ENCODE measurements at places on chromosomes 13 and 19.

DNA sequence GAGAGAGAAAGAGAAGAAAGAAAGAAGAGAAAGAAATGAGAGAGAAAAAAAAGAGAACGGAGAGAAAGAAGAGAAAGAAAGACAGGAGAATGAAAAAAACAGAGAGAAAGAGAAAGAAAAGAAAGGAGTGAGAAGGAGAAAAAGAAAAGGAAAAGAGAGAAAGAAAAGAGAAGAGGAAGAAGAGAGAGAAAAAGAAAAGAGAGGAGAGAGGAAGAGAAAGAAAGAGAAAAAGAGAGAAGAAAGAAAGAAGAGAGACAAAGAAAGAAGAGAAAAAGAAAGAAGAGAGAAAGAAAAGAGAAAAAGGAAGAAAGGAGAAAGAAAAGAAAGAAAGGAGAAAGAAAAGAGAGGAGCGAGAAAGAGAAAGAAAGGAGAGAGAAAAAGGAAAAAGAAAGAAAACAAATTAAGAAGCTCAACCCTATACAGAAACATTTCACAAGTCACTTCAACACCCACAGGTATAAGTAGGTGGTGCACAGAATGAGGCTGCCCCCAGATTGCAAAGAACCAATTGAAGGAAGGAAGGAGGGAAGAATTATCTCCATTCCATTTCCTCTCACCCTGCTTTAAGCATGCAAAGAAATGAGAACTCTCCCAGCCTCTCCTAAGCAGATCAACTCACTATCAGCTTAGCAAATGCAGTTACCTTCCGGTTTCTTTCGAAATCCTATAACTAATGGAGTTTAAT, 98.8 kb upstream of the CACNA1A start:
- DNase-seq = no peak

- DNase-seq = no peak
Observed at GRCh38 chr13:80256352-80256932, 84.5 kb downstream of the SPRY2 start.

- DNase-seq = no peak
Observed at GRCh38 chr19:47564081-47564480, 8.9 kb downstream of the ZNF541 start.

DNA sequence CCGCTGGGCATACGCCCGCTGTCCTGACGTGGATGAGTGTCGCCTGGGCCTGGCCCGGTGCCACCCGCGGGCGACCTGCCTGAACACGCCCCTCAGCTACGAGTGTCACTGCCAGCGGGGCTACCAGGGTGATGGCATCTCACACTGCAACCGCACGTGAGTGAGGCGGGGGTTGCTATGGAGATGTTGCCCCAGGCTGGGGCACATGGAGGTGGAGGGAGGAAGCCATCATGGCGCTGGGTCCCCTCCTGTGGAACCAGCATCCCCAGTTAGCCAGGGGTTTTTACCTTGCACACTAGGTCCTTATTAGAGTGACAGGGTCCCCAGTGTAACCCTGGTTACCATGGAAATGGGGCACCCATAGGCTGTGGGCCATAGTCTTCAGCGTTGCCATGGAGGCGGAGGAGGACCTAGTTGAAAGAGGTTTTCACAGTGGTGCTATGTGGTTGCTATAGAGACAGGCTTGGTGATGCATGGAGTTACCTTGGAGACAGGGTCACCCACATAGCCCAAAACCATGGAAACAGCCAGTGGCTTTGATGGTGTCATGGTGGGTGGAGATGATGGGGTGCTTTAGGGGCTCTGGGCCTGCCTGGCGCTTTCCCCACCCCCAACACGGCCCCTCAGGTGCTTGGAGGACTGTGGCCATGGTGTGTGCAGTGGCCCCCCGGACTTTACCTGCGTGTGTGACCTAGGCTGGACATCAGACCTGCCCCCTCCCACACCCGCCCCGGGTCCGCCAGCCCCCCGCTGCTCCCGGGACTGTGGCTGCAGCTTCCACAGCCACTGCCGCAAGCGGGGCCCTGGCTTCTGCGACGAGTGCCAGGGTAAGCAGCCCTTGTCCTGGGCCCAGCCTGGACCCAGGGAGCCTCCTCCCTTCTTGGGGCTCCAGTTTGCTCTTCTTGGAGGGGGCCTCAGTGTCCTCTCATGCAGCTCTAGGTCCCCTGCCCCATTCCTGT, 27.1 kb downstream of the MEGF8 start:
- no peak for DNase-seq

DNA sequence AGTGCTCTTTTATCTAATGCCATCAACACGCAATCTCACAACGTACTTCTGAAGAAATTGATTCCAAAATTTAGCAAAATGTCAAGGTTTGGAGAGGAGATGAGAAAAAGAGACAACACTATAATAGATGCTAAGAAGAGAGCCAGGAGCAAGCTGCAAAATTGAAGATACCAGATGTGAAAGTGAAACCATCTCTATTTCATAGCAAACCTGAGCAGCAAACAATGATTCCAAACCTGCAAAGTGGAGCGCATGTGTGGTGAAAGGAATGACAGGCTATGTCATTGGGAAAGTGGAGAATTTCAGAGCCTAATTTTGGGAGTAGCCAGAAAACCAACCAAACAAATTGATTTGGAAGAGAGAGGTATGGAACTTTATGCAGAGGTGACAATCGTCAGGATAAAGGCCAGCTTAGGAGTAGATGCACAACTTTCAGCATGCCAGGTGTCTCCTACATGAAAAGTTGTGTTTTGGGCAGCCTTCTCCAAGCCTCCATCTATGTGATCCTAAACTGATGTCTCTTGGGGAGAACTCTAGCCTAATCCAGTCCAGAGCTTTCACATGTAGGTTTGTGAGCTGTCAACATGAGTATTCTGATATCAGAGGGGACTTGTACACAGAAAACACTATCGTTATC, 158.4 kb upstream of the FNDC3A start:
- no peak for DNase-seq

DNA sequence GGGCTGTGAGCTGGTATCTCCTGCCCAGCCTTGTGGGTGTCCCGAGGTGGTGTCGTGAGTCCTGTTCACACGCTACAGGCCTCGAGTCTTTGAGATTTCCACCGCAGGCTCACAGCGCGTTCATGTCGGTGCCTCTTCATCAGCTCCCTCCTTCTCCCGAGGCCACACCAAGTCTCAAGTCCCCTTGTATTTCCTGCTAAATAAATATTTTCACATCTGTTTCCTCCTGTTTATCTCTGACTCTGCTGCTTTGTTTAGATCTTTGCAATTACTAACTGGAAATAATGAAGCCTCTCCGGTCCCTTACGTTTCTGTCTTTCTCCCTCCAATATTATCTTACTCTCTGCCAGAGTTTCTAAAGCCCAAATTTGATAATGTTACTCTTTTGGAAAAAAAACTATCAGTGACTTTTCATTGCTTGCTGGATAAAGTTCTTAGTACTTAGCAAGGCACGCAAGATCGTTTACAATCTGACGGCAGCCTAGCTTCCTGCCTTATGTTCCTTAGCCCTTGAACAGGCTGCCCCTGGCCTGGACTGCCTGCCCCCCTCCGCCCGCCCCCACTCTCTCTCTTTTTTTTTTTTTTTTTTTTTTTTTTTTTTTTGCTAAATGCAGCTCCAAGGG, 130.5 kb upstream of the RNF113B start:
- DNase-seq = no peak

- DNase-seq = no peak
Observed at GRCh38 chr13:25391932-25392331, 20.2 kb downstream of the ATP8A2 start.

DNA sequence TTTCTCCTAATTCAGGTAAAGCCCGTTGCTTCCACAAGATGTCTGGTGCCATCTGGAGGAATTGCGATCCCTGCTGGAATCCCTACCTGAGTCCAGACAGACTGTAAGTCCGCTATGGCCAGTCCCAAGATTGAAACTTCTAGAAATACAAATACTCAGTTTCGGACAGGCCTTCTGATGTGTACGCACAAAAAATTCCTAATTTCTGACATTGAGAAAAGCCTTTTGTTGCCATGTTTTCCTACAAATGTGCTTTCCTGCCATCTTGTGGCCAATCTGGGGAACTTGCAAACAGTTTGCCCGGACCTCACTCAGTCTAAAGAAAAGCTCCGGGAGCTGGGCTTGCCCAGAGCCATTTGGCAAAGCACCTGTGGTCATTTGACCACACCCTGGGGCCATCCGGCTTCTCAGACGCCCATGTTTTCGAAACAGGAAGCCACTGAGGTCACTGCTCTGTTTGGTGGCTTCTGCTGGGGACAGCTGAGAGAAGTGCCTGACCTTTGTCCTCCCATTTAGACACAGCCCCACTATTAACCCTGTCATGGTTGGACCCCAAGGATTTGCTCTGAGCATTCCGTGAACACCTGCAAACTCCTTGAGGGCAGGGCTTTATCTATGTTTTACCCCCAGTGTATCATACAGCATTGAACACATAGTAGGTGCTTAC, 79.4 kb downstream of the SLC15A1 start:
- DNase-seq = peak; percentile 10

GRCh38 chr19:19342086-19343015, 21.7 kb downstream of the MAU2 start:
- DNase-seq = no peak

- no peak for DNase-seq
Observed at GRCh38 chr13:36959456-36960116, 39.5 kb upstream of the SMAD9 start.

- no peak for DNase-seq
Observed at GRCh38 chr13:61466280-61466679, 50.6 kb upstream of the PCDH20 start.

DNA sequence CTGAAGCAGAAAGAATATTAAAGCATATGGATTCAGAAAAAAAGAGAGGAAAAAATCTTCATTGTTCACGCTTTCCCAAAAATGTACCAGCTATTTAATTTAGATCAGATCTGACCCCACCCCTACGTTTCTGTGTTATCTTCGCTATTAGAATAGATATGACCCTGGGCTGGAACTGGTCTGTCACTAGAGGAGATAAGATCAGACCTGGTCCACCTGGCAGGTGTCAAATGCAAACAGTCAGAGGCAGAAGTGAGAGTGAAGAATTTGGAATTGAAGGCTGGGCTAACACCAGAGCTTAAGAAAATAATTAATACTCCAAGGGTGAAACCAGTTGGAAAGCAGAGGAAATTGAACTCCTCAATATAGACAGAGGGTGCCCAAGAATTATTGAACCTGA, 30.0 kb upstream of the MBNL2 start:
- no peak for DNase-seq

DNA sequence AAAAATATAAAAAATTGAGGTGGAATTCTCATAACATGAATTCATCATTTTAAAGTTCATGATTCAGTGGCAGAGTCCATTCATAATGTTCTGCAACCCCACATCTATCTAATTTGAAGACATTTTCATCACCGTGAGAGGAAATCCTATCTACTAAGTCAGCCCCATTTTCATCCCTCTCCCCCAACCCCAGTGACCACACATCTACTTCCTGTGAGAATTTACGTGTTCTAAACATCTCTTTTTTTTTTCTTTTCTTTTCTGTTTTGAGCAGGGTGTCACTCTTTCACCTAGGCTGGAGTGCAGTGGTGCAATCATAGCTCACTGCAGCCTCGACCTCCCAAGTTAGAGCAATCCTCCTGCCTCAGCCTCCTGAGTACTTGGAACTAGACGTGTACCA, 17.5 kb downstream of the ATCAY start:
- DNase-seq = no peak

DNA sequence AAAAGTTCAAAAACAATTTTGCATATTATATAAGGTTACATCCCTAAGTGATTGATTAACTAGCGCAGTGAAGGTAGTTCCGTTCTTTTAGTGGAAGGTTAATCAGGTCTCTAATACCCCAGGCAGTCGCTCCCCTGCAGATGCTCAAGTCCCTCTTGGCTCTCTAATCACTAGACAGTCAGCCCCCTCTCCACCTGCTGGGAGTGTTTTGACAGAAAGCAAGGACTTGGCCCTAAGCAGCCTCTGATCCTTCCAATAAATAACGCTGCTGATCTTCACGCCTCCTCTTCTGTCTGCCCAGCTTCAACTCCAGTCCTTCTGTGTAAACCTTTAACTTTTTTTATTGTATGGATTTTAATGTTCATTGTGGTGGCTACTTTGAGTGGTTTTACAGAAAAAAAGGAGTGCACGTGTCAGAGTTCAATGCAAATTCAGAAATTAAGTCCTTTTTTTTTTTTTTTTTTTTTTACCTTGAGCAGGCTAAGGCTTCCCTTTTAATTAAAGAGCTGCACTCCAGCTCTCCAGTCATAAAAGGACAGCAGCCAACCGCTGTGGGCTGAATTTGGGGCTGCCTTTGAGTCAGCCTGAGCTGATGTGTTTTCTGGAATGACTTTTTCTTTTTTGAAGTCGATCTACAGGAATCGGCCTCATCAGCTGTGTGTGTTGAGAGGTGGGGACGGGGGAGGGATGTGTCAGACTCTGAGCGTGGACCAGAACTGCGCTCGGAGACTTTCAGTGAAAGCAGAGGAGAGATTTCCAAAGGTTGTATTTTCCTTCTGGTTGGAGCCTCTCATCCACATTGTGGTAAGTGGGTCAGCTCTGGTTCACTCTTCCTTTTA, 33.8 kb upstream of the MYO16 start:
- DNase-seq = no peak

DNA sequence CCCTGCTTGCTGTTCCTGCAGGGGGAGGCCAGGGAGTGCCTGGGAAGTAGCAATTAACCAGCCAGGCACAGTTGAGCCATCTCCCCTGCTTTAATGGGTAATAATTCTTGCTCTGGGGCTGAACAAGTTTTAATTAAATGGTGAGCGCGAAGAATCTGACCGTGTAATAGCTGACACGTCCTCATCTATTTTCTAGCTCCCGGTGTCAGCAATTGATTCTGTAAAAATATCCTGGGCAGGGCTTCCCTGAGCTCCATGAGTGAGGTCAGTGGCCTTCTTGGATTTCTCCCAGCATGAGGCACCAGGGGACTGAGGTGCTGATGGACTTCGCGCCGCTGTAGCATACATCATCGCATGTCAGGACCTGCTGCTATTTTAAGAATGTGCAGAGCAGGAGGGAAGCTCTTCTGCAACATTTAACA, 26.9 kb downstream of the SIPA1L3 start:
- no peak for DNase-seq

GRCh38 chr19:35038623-35039512, 2.7 kb upstream of the HPN start:
- no peak for DNase-seq

GRCh38 chr13:94209117-94209516, 270.4 kb downstream of the DCT start:
- DNase-seq = no peak

GRCh38 chr13:50891206-50891605, 18.4 kb upstream of the RNASEH2B start:
- no peak for DNase-seq

DNA sequence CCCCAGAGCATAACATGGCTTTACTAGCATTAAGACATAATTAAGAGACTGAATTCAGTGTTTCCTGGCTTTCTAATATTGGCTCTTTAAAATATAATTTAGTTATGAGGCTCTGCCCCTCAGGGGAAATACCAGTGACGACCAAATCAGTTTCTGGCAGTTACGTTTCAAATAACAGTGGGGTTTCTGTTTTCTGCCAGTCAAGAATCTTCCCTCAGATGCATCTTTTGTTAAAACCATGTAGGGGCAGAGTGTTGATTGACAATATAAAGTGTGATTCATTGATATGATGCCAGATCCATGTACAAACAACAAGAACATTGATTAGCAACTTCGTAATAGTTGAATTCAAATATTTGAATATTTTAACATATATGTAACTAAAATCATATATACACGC, 1169.7 kb downstream of the DIAPH3 start:
- no peak for DNase-seq

- DNase-seq = no peak
Observed at GRCh38 chr13:45184693-45185092, 16.2 kb downstream of the KCTD4 start.
